ENCODE measurements at places on chromosomes 5 and 9.
A peak's percentile ranks its signal among the peaks of the same experiment; 100 is the strongest.

GRCh38 chr5:80150731-80151130 lies 105.1 kb downstream of the SERINC5 start:
- no peak for DNase-seq

DNA sequence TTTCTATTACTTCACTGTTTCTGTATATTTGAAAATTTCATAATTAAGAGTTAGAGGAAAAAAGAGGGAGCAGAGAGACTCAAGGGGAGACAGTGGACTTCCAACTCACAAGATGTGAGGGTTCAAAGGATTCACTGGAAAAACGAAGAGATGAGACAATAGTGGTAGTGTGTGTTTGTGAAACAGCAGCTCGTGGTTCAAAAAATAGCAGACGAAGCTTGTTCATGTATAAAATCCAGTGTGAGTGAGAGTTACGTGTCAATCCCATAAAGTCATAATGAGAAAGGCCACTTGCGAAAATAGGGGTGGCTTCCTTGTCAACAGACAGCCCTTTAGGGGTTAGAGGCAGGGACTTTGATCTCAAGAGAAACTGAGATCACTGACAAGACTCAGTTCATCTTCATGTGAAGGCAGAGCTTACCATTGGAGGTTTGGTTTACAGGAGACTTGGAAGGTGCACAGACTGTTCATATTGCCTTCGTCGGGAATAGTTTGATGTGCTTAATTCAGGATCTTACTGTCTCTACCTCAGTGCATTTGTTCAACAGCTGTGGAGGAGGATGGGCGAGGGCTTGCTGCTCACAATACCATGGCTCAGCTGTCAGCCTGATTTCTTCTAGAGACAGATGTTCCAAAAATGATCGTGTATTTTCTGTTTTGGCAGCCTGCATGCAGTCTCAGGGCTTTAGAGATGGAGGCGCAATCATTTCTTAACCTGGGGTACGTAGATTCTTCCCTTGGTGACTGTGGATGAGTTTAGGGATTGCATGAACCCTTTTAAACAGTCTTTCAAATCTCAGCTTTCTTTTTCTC lies 105.7 kb upstream of the KLF9 start:
- no peak for DNase-seq

DNA sequence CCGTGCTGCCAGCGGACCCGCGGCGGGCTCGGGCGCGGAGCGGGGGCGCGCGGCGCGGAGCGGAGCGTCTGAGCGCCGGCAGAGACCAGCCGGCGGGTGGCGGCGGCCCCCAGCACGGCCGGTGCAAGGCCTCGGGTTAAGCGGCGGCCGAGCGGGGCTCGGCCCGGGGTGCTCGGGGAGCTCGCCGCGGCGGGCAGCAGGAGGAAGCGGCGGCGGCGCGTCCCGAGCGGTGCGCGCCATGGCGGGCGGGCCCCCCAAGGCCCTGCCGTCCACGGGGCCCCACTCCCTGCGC lies 150 bp downstream of the SNX30 start:
- DNase-seq = no peak

GRCh38 chr9:124390794-124391658 lies 24.2 kb downstream of the PSMB7 start:
- peak; percentile 80 for DNase-seq

DNA sequence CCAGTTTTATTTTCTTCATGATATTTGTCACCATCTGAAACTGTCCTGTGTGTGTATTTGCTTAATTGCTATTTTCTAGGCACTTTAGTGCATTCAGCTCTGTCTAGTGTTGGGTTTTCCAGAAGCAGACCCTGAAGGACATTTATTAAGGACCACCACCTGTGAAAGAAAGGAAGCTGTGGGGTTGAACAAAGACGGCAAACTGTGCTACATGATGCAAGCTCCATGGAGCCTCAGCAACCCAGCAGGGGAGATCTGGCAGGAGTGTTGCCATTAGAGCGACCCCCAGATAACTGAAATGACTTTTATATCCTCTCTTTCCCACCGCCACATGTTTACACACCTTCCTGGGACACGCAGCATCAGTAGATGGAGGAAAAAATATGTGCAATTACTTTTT lies 125.5 kb downstream of the GABRB2 start:
- no peak for DNase-seq

DNA sequence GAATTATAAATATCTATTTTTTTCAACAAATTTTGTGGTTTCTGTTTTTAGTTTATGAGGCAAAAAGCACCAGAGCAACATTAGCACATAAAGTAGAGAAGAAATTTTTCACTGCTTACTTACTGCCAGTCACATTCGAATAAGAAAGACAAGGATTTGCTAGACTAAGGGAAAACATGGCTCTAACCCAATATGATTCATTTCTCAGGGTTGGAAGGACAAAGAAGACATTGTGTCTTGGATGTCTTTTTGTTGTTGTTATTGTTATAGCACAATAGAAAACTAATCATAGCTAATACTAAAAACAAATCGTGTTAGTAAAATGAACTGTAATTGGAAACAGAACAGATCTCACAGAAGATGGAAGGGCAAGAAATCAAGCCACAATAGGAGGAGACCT lies 90.9 kb upstream of the SLCO6A1 start:
- DNase-seq = peak; percentile 18

DNA sequence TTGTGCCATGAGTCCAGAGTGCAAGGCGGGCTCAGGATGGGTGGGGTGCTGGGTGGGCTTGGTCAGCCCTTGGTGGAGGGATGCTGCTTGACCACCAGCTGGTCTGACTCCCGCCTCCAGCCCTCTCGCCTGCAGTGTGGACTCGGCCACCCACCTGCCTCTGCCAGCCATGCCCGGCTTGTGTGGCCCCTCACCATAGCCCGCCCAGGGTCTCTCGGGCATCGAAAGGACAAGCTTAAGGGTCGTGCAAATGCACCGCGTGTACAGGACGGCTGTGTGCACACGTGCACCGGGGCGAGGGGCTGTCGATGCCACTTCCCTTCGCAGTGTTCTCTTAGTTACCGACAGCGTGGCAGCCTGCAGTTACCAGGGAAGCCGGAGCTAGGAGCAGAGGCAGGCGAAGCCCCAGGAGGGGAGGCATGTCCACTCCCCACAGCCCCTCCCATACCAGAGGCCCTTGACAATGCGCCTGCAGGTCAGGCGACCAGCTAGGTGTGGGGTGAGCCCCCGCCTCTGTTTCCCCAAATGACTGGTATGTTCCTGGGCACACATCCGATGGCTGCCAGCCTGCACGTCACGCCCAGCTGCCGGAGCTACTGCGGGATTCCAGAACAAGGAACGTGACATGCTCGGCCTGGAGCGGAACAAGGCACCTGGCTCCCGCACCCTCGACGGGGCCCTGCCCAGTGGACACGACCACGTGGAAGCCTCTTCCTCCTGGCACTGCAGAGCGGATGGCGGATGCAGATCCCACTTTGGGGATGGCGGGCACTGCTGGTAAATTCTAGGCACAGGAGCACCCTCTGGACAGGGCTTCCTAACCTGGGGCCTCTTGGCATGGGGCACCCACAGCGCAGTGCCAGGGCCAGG lies 7.8 kb downstream of the LCN9 start:
- DNase-seq = no peak

- no peak for DNase-seq
Observed at GRCh38 chr5:180316586-180316985, 24.7 kb upstream of the MAPK9 start.

DNA sequence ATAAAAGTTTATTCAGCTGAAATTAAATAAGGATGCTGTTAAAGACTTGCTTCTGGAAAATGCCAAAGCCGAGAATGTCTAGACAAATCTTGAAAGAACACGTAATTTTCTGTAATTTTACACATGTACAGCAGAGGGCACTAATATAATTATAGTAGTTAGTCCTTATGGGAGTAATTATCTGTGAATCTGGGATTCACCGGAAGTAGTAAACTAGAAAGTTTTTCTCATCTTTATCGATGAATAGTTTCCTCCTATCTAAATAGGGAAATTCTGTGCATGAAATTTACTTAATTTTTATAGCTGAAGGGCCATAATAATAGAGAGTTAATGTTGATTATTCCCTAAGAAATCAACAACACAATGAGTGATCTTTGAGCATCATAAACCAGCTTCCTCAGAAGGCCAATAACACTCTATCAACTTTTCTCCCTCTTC lies 18.4 kb upstream of the CNTLN start:
- DNase-seq = peak; percentile 85

DNA sequence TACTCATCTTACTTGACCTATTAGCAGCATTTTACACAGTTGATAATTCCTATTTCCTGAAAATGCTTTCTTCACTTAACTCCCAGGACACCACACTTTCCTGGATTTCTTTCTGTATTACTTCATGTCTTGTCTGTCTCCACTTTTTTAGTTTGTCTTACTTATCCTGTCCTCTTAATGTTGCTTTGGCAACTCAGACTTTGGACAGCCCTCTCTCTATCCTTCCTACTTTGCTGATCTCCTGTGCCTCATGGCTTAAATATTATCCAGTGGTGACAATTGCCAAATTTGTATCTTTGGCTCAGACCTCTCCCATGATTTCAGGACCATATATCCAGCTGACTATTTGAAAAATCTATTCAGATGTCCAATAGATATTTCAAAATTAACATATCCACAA lies 39.8 kb upstream of the NUDT12 start:
- DNase-seq = no peak
